ENCODE measurements at places on chromosomes 3 and 15.

DNA sequence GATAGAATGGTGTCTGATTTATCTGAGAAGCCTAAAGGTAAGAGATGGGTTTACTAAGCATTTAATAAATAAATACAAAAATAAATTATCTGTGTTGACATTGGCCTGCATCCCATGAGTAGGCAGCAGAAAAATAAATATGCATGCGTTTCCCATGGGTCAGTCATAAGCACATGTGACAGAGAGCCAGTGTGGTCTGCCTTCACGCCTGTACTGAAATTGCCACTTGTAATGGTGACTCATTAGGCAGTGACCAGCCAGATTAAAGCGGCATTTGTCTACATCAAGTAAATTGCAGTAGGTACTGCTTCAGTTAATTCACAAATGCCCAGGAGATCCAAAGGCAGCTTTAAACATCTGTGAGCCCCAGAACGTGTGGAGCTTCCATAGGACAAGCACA lies 399.6 kb downstream of the NAALADL2 start:
- peak; percentile 61 for DNase-seq

DNA sequence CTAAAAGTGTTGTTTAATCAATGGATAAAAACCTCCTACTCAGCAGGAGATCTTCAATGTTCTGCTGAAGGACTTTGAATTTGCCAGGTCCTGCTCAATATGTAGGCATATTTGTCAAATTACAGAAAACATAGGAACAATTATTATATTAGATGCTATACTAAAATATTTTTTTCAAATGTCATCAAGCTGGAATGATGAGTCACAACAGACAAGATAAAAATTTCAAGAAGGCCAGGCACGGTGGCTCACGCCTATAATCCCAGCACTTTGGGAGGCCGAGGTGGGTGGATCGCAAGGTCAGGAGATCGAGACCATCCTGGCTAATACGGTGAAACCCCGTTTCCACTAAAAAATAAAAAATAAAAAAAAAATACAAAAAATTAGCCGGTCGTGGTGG lies 68.0 kb downstream of the AQP9 start:
- DNase-seq, result no peak

- DNase-seq, result no peak
These were observed 30.2 kb upstream of the LHFPL4 start for GRCh38 chr3:9583792-9584191.

- no peak for DNase-seq
These were observed 17.1 kb downstream of the ADCY5 start for GRCh38 chr3:123431658-123432324.

- DNase-seq, result no peak
These were observed 16.1 kb upstream of the TATDN2 start for GRCh38 chr3:10232137-10232536.

DNA sequence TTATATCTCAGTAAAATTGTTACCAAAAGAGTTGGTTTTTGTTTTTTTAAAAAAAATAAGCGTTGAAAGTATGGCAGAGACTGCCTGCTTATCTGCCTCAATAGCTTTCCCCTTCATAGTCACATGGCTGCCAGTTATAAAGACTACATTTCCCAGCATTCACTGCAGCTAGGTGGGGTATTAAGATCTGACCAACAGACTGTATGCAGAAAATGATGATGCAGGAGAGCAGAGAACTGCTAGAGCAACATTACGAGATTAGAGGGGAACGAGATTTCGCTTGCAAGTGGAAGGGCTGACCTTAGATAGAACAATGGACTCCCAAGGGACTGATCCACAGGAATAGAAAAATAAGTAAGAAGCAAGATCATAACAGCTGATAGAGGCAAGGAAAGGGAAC lies 14.3 kb downstream of the RHOA start:
- DNase-seq, result no peak

GRCh38 chr15:49946681-49947080 lies 172.4 kb downstream of the ATP8B4 start:
- DNase-seq, result no peak

- no peak for DNase-seq
These were observed 49.8 kb downstream of the USP50 start for GRCh38 chr15:50496692-50497091.

GRCh38 chr3:109572301-109572700 lies 235.0 kb upstream of the DPPA4 start:
- DNase-seq, result no peak

- DNase-seq, result no peak
These were observed 84.8 kb upstream of the LRIG1 start for GRCh38 chr3:66585520-66586095.

- DNase-seq, result no peak
These were observed 56.3 kb downstream of the CORO2B start for GRCh38 chr15:68635141-68635540.

DNA sequence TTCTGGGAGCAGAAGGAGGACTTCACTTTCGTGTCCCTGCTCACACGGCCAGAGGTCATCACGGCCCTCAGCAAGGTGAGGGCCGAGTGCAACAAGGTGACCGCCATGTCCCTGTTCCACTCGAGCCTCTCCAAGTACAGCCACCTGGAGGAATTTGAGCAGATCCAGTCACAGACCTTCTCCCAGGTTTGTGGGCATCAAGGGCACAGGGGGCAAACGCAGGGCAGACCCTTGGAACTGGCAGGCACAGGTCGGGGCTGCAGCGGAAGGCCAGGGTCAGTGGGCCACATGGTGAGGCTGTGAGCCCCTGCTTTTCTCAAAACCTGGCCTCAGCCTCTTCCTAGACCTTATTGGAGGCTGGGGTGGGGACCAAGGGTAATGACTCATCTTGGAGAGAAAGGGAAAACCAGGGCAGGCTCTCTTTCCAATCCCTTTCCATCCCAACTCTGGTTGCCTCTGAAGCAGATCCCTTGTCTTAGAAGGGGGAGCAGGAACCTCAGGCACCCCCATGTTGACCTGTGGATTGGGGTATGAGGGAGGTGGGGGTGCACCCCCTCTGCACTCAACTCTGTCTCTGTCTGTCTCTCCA lies 29.5 kb downstream of the DNAH1 start:
- no peak for DNase-seq
